ENCODE measurements at places on chromosomes 7 and 10.

- no peak for DNase-seq
Measured at GRCh38 chr7:57426629-57427003, 23.4 kb upstream of the ZNF716 start.

DNA sequence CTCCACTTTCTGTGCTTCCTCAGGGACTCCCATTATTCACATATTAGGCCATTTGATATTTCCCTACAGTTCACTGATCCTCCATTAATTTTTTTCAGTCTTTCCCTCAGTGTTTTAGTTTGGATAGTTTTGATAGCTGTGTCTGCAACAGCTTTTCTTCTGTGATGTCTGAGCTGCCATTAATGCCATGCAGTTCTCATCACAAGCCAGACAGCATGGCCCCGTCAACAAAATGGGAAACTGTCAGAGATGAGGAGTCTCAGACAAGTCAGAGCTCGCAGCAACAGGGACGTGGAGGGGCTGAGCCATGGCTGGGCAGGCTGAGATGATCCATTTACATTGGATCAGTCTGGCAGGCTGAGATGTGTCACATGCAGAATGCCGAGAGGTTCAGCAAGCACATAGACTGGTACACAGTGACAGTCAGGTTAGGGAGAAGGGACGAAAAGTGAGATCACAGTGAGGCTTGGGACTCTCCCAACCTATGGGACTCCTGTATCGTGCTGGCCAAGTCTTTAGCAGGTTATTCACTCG is 65.4 kb downstream of the NPS start:
- DNase-seq, result no peak

GRCh38 chr7:99667179-99667578 is 12.6 kb downstream of the CYP3A5 start:
- no peak for DNase-seq

GRCh38 chr7:2217716-2218443 is 14.9 kb downstream of the MAD1L1 start:
- no peak for DNase-seq

GRCh38 chr10:71462062-71462935 is 65.6 kb downstream of the CDH23 start:
- no peak for DNase-seq

DNA sequence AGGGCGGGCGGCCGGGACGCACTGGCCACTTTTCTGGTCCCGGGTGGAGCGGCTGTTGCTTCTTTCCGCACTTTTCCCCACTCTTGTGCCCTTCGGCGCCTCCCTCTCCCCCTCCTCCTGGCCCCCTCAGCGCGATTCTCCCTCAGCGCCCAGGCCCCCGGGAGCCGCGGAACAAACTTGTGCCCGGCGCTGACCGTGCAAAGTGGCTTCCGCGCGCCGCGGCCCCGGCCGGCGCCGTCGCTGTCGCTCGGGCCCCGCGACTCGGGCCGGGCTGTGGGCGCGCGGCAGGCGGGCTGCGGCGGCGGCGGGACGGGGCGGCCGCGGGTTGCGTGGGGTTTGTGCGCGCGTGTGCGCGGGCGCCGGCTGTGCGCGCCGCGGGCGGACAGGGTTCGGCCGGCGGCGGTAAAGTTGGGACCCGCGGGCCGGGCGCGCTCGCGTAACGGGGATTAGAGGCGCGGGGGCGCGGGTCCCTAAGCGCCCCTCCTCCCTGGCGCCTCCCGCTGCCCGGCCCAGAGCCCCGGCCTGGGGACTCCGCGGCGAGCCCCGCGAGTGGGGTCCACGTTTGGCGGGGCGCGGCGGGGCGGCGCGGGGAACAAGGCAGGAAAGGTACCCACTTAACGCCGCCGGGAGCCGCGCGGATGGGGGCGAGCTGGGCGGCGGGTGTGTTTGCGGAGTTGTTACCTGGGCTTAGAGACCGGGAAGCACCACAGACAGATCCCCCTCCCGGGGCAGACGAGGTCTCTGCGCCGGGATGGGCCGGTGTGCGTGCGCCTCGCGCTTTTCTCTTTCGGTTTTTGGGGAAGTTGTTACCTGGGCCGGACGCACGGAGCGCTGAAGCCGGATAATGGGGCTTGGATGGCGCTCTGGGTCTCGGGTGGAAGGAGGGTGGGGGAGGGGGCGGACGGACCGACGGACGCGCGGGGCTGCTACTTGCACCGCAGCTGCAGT is 860 bp downstream of the ZEB1 start:
- no peak for DNase-seq

DNA sequence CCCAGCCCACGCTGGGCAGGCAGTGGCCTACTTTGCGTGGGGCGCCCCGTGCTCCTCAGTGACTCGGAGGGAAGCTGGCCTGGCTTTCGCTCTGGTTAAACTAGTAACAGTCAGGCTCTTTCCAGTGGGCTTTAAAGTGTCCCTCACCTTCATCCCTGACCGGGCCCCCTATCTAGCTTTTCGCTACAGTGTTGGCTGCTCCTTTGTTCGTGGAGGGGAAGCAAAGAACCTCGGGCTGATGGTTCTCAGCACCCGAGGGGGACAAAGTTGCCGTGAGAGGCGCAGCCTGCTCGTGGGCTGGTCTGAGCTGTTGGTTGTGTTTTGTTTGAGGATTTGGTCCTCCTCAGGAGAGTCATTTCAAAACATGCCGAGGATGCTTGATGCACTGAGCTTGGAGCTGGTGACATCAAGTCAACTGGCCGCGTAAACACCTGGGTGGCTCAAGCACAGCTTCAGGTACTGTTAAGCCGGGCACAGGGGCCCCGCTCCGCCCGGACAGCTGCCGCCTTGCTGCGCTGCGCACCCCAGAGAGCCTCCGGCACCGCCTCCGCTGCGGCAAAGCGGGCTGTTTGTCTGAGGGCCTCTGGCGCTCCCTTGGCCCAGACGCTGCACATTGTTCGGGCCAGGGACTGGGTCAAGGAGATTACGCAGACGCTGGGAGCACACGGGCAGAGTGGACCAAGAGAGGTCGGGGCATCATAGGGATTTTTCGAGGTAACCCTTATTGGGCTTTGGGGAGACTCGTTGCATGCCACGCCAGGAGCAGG is 1.6 kb downstream of the DLX6 start:
- no peak for DNase-seq

DNA sequence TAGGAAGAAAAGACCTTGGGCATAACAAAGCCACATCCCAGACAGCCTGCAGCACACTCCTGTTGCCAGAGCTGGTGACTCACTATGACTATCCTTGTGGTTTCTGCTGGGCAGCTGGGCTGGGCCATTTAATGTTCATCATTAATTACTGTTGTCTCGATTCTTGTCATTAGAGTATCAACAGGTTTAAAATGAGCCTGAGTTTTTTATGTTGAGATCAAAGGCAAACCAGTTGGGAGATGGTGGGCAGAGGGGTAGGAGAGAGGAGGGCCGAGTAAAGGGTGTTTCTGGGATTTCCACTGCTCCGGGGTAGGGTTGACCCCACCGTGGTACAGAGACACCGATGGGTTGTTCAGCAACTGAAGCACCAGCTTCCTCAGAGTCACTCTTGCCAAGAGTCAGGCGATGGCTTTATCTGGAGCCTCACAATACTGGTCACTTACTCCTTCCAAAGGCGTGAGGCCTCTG is 128.7 kb upstream of the LYZL1 start:
- DNase-seq, result no peak
